Stimulated activated CD4-positive, alpha-beta T cell treated with anti-CD3 and anti-CD28 coated beads, TNF-alpha, amount 100 ng/mL, for 24 hours (primary cell): ENCODE measurements at places on chromosomes 2 and 18.

- no peak for DNase-seq
These were observed 48.8 kb upstream of the TMEFF2 start for GRCh38 chr2:192243488-192243887.

GRCh38 chr2:197982565-197982964, 178.2 kb downstream of the PLCL1 start:
- DNase-seq = no peak

DNA sequence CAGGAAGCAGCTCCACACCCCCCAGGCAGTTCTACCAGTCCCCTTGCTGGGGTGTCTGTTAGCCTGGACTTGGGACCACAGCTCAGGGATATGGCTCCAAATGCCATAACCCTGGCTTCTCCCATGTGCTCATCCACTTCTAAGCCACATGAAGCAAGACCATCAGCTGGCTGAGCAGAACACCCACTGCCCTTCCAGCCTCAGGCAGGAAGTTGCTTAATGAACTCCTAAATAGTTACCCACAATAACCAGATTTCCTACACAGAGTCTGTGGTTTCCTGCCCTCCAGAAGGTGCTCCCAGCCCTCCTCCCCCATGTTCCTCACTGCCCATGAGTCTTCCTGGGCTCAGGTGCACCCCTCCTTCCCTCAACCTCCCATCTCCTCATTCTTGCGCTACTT, 98.3 kb upstream of the EPC2 start:
- no peak for DNase-seq

DNA sequence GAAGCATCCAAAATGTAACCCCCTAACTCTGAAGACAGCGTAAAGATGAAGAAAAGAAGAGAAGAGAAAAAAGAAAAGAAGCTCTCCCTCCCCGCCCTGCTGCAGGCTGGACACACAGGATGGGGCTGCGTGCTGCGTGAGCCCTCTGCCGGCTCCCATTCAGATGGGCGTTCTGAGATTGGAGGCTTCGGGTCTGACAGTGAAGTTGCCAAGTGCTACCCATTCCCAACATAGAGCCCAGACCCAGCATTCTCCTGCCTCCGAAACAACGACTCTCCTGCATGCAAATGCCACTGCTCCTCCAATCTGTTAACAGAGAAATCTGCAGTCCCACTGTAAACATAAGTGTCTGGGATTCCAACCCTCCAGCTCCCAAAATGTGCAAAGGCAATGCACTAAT, 234.9 kb downstream of the BCL11A start:
- DNase-seq = no peak

GRCh38 chr18:38695559-38696280, 1130.1 kb upstream of the CELF4 start:
- DNase-seq = no peak

DNA sequence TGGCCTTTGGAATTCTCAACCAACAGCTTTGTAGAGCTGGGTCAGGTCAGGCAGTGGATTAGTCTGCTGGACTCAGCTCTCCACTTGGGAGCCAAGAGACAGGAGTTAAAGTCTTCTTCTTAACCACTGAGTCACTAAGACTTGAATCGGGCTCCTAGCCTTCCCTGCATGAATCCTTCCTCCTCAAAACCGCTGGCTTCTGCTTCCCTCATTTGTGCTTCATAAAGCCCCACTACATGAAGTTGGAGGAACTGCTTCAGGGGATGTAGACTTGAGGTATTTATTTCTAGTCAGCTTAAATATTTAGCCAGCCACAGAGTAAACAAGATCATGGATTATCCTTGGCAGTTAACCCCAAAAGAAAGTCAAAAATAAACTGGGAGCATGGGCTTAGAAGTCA, 536.3 kb upstream of the TNP1 start:
- DNase-seq = no peak

DNA sequence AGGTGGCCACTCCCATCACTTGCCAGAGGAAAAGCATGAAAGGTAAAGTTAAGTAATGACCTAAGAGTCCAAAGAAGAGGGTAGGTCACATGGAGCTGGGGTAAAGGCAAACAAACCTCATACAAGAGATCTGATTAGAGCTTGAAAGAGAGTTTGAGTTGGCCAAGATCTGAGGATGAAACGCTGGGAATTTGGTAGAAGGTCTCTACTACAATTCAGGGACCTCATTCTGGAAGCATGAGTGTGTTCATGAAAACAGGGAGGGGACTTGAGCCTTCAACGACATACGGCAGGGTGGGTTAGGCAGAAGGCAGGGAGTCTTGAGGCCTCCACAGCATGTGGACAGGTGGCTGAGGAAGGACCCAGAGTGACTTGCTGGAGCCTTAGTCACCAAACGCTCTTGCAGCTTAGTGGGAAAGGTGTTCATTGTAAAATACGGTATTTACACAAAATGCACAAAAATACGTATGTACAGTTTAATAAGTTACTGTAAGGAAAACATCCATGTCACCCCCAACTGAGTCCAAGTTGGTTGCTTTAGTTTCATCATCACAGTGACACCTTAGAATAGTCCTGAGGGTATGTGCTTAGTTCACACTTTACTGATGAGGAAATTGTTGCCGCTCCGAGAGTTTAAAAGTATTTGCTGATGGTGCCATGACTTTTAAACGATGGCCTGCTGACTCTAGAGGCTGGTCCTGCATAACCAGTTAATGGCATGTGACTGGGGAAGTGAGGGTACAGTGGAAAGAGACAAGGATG, 5.0 kb upstream of the FARP2 start:
- DNase-seq = no peak

- DNase-seq = no peak
These were observed 51.1 kb downstream of the ARHGEF33 start for GRCh38 chr2:38940746-38941145.

- no peak for DNase-seq
These were observed 550.1 kb downstream of the SPAG16 start for GRCh38 chr2:213834331-213834730.

- DNase-seq = no peak
These were observed 389.7 kb downstream of the TXNL1 start for GRCh38 chr18:56248610-56249235.

DNA sequence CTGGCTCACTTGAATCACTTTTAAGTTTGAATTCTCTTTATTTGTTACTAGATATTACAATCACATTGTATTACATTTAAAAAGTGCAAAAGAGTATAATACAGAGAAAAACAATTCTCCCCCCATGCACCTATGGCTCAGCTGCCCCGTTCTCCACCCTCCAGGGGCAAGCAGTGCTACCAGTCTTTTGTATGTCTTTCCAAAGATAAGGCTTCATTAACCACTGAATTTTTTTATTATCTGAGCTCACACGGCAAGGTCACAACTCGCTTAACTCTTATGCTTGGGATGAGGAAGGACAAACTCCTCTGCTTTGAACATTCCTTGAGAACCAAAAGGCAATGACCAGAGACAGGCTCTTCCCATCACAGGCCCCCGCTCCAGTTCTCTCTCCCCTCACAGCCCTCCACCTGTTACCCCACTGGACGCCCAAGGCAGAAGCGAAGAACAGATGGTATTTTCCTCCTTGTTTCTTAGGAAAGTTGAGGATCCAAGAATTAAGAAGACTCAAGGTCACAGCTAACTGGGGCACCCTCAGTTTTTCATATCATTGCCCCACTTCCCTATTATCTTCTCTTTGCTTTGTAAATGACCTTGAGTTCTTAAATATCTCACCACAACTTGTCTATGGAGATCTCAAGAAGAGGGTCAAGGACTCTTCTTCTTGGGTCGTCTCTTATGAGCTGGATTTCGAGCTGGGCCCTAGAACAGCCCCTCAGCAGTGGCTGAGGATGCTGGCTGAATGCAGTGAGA, 30.1 kb downstream of the SH2D6 start:
- no peak for DNase-seq

GRCh38 chr2:214631406-214631805, 178.1 kb downstream of the BARD1 start:
- no peak for DNase-seq

DNA sequence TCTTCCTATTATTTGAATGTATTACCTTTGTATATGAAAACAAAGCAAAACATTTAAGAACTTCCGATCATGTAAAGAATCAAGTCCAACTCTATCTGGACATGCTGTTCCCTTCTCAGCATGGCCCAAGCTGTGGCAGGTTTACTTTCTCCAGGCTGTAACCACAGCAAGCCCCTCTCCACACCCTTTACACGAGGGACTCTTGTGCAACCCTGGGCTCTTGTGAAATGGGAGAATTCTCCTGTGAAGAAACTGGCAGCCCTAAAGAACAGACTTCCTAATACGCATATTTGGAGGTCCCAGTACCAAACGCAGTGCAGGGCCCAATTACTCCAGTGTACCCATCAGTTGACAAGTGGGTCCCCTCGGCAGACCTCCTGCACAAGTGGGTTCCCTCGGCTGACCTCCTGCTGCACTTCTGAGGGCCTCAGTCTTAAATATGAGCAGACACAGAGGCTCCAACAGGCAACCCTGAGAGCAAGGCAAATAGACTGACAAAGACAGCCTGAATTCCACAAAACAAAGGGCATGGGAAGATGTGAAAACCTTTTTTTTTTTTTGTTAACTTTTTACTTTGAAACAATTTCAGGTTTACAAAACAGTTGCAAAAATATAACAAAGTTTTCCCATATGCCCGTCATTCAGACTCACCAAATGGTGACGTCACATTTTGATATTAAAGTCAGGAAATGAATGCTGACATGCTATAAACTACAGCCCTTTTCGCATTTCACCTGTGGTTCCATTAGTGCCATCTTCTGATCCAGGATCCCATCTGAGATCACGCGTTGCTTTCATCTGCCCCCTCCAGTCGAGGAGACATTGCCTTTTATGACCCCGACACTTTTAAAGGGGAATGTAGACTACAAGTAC, 78.2 kb downstream of the FBXO15 start:
- no peak for DNase-seq

DNA sequence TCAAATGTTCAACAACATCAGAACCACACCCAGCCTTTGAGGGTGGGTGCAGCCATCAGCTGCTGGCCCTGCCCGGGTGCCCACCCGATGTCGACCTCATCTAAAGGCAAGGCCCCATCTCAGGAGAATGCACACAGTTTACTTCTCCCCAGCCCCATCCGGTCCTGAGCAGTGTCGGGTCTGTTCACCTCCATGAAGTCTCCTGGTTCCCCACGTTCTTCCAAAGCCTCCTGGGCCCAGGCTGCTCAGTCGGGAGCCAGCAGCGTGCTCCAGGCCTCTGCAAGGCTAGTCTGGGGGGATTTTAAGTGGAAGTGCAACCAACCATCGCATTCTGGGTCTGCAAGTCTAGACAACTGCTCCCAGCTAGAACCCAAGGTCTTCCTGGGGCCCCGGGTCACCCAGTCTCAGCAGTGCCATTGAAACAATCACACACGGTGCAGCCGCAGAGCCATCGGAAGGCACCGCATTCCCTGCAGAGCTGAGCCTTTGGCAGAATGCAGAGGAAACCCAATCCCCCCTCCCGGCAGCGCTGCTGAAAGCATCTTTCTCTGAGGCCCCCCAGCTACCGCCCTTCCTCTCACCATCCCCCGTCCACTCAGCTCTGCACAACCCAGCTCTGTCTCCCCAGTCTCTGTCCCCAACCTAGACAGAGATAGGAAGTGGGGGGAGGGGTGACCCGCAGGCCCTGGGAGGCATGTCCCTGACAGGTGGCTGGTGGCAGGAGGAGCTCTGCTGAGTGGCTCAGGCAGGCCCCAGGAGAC, 8.5 kb downstream of the ESPNL start:
- no peak for DNase-seq
